ENCODE measurements at places on chromosomes 5 and 9. TPM values are rescaled to one million over a fixed set of nuclear protein-coding genes. Genes with fewer than 3 reads are reported as not detected.

Gene NCBP1
- total RNA-seq = 26.6 TPM

Gene CYLC2
- total RNA-seq = not detected

Gene ARL14EPL
- total RNA-seq = not detected

Gene PCDHGA6
- 0.88 TPM for total RNA-seq

Gene GTF3C5
- total RNA-seq = 83.5 TPM

Gene CCNJL
- 14.2 TPM for total RNA-seq

Gene FBP2
- not detected for total RNA-seq

Gene PLAC8L1
- total RNA-seq = not detected

All from cardiac muscle cell (in vitro differentiated cells and primary cell).